ENCODE measurements at places on chromosomes 7 and 10.

DNA sequence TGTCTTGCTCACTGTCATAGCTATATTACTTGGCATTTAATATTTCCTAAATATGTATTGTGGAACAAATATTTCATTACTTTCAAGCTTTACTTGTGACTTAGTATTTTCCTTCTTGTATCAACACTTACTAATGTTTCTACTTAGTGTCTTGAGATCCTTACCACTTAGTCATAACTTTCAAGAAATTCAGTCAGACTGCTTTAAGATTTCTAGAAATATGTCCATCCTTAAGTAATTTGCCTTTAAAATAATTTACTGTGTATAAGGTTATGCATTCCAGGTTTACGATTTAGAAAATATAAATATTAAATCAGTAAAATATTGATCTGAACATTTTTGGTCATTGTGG lies 87.3 kb upstream of the CSTF2T start:
- no peak for DNase-seq

DNA sequence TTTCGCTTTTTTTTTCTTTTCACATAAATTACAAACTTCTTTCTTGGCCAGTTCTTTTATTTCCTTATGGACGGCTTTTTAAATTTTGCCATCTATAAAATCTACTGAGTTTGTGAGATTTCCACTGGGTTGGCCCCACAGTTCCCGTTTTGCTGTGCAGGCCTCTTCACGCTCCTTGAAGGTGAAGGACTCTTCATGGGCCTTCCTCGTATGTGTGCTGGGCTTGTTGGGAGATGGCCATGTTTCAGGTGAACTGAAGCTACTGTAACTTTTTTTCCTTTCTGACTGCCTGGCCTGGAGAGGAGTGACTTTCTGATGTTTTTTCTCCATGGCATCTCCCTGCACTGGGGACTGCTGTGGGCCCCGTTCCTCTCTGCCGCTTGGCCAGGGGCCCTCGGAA lies 262.4 kb downstream of the COBL start:
- DNase-seq, result no peak

GRCh38 chr10:11782793-11783557 lies 40.2 kb upstream of the PROSER2 start:
- peak; percentile 71 for DNase-seq

- no peak for DNase-seq
These were observed 24.0 kb upstream of the KMT2C start for GRCh38 chr7:152459724-152460251.

GRCh38 chr7:157614457-157615020 lies 277.7 kb downstream of the DNAJB6 start:
- DNase-seq, result no peak

GRCh38 chr7:48085942-48086341 lies 3.1 kb upstream of the UPP1 start:
- DNase-seq, result no peak

DNA sequence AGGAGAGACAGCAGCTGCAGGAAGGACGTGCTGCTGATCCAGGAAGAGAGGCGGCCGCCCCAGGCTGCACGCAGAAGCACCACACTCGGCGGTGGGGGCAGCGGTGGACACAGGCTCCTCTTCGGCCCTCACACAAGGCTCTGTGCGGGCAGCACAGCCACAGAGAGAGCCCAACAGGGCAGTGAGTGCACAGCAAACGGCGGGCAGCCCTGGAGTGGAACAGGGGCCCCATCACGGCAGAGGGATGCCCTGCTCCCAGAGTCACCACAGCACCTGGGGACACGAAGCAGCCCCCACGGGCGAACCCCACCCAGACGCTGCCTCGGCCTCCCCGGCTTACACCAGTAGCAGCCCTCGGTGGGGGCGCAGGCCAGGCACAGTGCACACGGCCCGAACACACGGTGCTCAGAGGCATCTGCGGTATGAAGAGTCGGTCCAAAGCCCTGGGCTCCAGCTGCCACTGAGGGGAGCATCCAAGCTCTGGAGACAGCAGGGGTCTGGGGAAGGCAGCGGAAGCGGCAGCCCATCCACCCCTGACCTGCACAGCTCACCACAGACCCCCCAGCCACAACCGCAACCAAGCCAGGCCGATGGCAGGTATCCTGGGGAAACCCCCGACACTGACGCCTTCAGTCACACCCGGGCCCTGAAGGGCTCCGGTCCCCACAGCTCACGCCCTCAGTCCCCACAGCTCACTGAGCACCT lies 16.8 kb downstream of the NUDT1 start:
- no peak for DNase-seq

- no peak for DNase-seq
These were observed 37.1 kb downstream of the AP3M1 start for GRCh38 chr10:74113546-74113945.

- DNase-seq, result no peak
These were observed 46.2 kb downstream of the RBM17 start for GRCh38 chr10:6135039-6135438.

DNA sequence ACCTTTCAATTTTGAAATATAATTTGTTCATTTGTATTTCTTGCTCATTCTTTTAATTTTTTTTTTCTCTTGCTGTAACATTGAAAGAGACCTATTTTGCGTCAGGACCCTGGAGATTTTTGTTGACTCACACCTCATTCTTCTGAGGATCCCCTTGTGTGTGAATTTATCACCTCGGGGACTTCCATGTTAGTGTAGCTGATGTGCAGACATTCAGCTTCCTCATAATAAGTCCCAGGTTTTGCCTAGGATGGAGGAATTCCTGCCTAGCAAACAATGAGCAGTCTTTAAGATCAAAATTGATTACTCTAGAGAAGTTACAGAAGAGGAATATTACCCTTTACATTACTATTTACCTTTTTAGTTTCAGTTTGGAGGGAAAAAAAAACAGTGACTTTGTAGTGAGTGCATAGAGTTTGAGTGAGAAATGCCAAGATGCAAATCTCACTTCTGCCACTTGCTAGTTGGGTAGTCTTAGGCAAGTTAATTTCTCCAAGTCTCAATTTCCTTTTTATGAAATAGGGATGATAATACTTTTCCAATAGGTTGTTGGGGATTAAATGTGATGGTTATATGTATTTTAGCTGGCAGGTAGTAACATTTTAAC lies 14.3 kb downstream of the TES start:
- DNase-seq, result no peak

DNA sequence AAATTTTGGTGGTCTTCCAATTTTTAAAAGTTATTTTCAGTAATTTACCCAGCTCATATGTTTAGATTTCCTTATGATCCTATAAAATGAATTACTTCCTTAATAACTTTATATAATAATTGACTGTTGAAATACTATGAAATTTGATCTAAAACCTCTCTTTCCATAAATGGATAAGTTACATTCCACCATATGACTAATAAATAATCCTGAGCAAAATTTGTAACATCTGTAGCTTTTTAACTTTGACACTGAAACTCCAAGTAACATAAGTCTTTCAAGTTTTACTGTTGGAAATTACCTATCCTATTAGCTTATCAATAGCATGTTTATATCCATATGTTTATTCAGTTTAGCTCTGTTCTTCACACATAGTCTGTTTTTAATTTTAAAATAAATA lies 85.3 kb downstream of the HECTD2 start:
- DNase-seq, result no peak

- peak; percentile 12 for DNase-seq
These were observed 185.5 kb downstream of the BMPER start for GRCh38 chr7:34090816-34091215.

- DNase-seq, result no peak
These were observed 14.3 kb upstream of the DAGLB start for GRCh38 chr7:6461946-6462550.

- no peak for DNase-seq
These were observed 77.0 kb downstream of the CCDC71L start for GRCh38 chr7:106583706-106584690.

- no peak for DNase-seq
These were observed 84.9 kb upstream of the TCERG1L start for GRCh38 chr10:131396121-131397050.

- no peak for DNase-seq
These were observed 13.2 kb downstream of the CPSF4 start for GRCh38 chr7:99451936-99452335.

GRCh38 chr10:132832186-132832969 lies 46.4 kb upstream of the NKX6-2 start:
- no peak for DNase-seq

DNA sequence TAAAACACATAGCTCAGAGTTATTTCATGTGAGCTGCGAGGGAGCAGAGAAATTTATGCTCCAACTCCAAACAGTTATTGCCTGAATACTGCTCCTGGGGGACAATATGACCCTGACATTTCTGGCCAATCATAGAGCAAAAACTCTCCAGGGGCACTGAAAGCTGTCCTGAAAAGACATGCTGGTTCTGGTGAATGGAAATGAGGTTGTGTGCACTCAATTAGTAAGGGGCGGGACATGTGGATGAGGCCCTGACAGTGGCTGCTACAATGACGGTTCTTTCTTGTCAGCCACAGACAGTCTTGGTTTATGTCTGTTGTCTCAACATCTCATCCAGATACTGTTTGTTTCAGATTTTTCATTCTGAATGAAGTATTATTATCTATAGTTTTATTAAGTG lies 151.8 kb downstream of the TWIST1 start:
- DNase-seq, result no peak

- no peak for DNase-seq
These were observed 343.0 kb downstream of the GLRX3 start for GRCh38 chr10:130479146-130479545.

- peak; percentile 11 for DNase-seq
These were observed 327.0 kb downstream of the RNLS start for GRCh38 chr10:88256013-88256680.

GRCh38 chr10:94156453-94156852 lies 162.7 kb downstream of the PLCE1 start:
- no peak for DNase-seq

GRCh38 chr7:154546946-154547587 lies 455.9 kb downstream of the PAXIP1 start:
- no peak for DNase-seq

GRCh38 chr7:19290968-19291367 lies 145.7 kb upstream of the FERD3L start:
- no peak for DNase-seq

DNA sequence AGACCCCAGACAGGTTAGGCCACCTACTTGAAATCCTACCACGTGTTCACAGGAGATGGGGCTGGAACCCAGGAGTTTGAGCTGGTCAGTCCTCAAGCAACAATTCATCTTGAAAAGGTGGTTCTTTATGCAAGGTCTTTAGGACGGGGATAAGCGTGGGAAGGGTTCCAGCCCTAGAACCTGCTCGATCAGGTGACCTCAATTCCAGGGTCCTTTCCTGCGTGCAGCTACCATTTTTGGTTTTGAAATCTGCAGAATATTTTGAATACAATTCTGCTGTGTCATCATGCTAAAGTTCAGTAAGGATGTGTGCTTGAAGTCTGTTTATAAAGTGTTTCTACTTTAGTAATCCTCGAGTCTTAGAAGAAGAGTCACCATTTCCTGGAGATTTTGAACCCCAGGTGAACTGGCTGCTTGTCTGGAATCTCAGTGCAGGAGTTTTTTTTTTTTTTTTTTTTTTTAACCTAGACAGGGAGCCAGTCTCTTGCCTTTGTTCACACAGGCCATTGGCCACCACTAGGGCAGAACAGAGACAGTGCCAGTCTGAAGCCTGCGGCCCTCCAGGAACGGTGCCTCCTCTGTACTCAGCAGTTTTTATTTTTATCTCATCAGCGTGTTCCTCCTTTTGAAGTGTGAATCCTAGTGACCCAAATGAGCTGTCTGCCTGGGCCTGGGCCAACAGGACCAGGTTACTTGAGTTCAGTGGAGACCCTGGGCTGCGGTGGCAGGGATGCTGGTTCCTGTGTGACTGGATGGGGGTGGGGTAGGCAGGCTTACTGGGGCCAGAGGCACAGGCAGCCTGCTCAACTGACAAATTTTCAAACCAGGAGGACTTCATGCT lies 54.6 kb downstream of the EEPD1 start:
- peak; percentile 82 for DNase-seq

GRCh38 chr10:123800289-123800688 lies 91.3 kb downstream of the CPXM2 start:
- DNase-seq, result no peak

DNA sequence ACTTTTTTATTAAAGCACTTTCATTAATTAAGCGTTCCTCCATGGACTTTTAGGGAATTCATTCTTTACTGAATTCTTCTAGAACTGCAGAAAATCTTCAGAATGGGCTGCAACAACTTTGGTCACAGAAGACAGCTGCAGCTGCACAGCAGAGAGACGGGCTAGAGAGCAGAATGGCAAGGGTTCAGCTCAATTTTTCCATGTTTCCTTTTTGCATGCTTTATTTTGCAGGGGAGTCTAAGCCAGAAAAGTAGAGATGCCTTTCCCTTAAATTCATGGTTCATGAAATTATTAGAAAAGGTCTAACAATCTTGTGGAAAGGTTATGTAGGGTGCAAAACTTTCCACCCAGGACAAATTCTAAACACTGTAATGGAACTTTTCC lies 15.4 kb upstream of the ANKRD1 start:
- no peak for DNase-seq

Measured in astrocyte of the spinal cord (primary cell).